ENCODE measurements at places on chromosomes 13 and 19.

DNA sequence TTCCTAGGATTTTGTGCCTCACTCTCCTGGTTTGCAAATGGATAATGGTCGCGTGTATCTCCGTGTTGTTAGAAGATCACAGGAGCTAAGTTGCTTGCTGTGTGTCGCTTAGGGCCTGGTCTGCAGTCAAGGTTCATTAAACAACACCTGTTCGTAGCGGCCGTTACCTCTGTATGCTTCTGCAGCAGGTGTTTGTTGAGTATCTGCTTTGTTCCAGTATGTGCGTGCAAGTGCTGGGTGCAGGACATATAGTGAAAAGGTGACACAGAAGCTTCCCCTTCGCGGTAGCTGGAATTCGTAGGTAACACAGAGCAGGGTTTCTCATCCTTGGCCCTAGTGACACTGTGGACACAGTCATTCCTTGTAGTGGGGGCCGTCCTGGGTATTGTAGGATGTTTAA lies 5.4 kb downstream of the MED25 start:
- DNase-seq: peak; percentile 81

DNA sequence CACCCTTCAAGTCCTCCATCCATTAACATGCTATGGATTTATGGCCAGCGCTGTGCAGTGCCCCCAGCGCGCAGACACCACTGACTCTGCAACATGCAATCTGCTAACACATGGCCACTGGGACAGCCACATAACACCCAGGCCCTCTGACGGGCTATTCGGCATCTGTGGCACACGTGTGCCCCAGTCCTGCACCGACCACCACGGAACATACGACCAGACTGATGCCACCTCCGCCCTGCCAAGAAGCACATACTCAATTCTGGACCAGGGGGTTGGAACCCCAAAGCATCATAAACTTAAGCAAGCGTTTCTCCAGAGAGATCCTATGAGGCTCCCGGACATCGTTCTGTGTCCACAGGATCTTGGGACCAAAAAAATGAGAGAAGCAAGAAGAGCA lies 9.8 kb downstream of the STK24 start:
- no peak for DNase-seq

DNA sequence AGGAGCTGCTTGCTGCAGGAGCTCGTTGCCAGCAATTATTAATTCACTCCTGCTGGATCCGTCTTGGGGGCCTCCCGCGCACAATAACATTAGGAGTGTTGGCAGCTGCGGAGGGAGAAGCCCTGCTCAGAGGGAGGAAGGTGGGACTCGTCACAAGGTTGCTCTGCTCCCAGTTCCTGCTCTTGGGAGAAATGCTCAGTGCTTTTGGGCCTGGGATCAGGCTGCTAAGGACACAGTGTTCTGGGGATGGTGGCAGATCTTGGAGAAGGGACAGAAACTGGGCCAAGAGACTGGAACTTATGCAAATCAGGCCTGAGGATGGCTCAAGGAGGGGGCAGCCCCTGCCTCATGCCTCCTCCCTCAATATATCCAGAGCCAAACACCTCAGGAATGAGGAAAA lies 78.9 kb upstream of the OLFM4 start:
- DNase-seq: no peak

DNA sequence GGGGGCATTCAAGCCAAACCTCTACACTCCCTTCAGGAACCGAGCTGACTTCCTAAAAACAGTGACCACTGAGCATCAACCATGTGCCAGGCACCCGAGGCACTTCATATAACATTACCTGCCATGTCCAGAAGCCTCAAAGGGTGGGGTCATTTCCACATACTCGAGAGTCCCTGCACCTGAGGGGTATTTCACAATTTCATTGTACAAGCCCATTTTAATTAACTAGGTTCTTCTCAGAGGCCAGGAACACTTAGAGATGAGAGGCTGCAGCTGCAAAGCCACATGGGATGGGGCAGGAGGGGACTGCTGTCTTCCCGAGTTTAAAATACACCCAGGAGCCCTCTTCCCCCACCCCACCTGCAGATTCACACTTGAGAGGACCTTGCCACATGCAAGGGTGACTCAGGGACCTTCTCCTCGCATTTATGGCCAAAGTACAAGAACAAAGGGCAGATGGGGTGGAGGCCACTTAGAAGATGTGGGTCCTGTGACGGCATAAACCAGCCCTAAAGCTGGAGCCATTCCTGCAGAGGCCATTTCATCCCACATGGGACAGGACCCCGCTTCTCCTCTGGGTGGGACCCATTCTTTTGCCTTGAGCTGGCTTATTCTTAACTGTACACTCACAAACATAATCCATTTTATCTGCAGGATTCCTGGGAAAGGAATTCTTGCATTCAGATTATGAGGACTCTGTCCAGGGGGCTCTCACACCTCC lies 43.9 kb downstream of the RAB20 start:
- DNase-seq: no peak

DNA sequence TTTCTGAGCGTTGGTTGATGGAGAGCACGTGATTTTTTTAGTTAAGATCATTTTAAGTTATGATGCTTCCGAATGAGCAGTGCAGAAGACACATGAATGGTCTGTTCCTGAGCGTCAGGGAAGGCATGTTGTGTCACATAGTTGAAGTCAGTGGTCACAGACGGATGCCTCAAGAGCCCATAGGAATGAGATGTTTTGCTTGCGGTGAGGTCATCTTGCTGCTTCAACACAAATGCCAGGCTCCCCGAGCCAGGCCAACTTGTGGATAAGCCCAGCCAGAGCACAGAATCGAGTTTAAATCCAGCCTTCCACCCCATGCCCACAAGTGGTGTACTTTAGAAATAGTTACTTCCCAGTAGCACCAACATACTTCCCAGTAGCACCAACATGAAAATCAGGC lies 5.4 kb downstream of the UPF3A start:
- no peak for DNase-seq

- DNase-seq: no peak
These were observed 20.7 kb upstream of the NWD1 start for GRCh38 chr19:16698914-16699313.

DNA sequence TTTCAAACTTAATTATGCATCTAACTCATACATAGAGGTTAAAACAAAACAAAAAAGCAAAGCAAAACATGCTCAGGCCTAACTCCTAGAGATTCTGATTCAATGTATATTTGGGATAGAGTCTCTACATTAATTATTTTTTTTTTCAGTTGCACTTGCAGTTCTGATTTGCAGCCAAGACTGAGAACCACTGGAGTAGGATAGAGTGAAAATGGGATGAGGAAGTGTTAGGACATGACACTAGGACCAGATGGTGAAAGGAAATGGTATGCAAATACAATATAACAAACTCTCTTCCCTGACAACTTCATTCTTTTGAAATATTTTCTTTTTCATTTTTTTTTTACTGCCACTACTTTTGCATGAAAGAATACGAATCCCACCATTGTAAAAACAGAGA lies 1.8 kb downstream of the CCDC122 start:
- no peak for DNase-seq

DNA sequence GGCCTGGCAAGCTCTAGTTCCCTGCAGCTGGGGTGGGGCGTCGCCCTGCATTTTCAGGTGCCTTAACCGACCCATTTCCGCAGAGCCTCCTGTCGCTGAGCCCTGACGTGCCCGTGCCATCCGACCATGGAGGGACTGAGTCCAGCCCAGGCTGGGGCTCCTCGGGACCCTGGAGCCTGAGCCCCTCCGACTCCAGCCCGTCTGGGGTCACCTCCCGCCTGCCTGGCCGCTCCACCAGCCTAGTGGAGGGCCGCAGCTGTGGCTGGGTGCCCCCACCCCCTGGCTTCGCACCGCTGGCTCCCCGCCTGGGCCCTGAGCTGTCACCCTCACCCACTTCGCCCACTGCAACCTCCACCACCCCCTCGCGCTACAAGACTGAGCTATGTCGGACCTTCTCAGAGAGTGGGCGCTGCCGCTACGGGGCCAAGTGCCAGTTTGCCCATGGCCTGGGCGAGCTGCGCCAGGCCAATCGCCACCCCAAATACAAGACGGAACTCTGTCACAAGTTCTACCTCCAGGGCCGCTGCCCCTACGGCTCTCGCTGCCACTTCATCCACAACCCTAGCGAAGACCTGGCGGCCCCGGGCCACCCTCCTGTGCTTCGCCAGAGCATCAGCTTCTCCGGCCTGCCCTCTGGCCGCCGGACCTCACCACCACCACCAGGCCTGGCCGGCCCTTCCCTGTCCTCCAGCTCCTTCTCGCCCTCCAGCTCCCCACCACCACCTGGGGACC lies 1.2 kb downstream of the ZFP36 start:
- no peak for DNase-seq

GRCh38 chr19:18251587-18252369 lies 22.5 kb downstream of the IQCN start:
- DNase-seq: peak; percentile 54

DNA sequence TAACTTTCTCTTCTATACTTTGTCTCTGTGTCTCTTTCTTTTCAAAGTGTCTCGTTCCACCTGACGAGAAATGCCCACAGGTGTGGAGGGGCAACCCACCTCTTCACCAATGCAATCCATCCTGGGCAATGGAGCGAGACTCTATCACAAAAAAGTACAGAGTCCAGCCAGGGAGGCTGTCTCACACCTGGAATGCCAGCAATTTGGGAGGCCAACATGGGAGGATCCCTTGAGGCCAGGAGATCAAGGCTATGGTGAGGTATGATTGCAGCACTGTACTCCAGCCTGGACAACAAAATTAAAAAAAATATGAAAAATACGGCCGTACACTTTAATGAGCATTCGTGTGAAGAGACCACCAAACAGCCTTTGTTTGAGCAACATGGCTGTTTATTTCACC lies 2.8 kb upstream of the ZNF600 start:
- DNase-seq: no peak

DNA sequence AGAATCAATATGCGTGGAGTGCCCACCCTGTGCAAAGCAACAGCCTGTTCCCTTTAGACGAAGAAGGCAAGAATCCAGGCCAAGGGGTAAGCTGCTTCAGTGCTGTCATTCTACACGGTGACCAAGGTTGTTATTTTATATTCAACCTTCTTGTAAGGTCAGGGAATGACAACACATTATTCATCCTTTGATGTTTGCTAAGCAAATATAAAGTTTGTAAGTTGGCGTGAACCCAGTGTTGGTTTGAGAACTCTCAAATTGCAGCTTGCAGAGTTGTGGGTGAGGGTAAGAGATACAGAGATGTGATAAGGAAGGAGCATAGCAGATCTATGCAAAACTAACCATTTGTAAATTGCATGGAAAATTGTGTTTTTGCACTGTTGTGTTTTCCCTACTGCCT lies 436.7 kb downstream of the FGF9 start:
- DNase-seq: no peak

DNA sequence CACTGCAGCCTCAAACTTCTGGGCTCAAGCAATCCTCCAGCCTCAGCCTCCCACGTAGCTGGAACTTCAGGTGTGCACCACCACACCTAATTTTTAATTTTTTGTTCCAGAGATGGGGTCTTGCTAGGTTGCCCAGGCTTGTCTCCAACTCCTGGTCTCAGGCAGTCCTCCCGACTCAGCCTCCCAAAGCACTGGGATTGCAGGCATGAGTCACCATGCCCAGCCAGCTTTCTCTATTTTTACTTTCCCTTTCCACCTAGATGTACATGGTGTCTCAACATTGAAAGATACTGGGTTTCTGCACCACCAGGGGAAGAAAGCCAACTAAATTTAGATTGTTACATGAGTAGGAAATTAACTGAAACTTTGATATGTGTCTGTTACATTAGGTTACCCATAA lies 13.8 kb upstream of the ZNF846 start:
- no peak for DNase-seq

- no peak for DNase-seq
These were observed 18.2 kb upstream of the STK24 start for GRCh38 chr13:98595134-98595533.

GRCh38 chr13:100650326-100650725 lies 24.3 kb downstream of the TMTC4 start:
- DNase-seq: no peak

DNA sequence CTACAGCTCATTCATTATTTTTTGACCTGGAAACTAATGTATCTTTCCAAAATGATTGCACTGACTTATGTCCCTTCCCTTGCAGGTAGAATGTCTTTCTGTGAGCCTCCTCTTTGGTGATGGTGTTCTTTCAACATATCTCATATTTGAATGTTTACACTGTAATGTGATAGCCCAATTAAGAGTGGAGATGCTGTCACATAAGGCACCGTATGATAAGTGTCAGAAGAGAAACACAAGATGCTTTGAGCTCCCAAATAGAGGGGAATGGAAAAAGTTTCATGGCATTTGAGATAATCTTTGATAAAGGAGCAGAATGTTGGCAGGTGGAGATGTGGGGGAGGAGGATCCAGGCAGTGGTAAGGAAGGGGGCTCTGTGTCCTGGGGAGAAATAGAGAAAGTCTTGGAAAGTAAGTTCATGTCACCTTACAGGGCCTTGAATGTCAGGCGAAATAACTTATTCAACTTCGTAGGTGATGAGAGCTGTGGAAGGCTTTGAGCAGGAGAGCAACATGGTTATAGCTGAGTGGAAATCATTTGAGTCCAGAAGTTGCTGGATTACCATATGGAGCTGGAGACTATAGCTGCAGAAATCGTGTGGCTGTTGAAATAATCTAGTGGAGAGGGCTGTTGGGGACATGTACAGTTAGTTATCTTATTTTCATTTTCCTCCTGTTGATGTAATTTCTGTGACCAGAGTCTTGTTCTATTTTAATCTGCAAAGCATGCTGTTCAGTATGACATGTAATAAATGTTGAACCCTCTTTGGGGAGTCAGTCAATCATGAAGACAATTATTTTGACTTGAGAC lies 10.3 kb upstream of the RNF113B start:
- no peak for DNase-seq

- DNase-seq: no peak
These were observed 9.4 kb upstream of the SPC24 start for GRCh38 chr19:11164879-11165406.

DNA sequence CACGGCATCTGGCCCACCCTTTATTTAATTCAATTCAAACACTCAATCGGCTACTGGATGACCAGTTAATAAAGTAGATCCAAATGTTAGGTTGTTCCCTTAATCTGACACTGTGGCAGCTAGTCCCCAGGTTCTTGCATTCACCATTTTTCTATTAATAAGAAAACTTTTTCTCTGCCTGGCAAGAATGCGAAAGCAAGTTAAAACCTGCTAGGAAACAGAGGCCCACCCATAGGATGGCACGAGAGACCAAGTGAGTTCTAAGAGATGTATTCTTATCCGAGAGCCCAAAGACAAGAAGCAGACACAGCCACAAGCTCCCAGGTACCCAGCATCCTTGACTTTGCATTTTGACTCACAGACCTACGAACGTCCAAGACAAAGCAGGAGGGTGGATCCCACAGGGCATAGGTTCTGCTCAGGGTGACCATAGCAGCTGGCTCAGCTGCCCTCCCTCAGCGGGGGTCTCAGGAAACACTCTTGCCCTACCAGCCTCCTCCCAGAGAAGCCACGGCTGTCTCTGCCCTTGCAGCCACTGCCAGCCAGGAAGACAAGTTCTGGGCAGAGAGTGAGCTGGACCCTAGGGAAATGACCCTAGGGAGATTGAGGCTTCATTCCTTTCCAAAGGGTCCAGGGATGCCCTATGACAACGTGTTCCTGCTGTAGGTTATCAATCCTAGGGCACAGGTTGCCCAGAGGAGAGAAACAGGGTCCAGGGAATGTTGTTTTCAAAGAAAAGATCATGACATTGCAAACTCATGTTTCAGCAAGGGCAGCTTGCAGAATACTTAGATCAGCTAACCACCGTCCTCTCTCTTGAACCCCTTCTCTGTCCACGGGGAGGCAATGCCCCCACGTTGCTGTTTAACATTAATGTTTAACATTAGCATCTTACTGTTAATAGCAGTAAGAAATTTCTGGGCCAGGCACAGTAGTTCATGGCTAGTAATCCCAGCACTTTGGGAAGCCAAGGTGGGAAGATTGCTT lies 147.2 kb upstream of the ZNF507 start:
- DNase-seq: no peak

- no peak for DNase-seq
These were observed 194.5 kb downstream of the LHFPL6 start for GRCh38 chr13:39408512-39408911.

GRCh38 chr19:43774103-43774939 lies 6.5 kb downstream of the KCNN4 start:
- DNase-seq: no peak
